ENCODE measurements at places on chromosomes 1 and 21. TPM values are rescaled to one million over a fixed set of nuclear protein-coding genes. Genes with fewer than 3 reads are reported as not detected.
A peak's percentile ranks its signal among the peaks of the same experiment; 100 is the strongest.

PRELP gene
- 0.07 TPM for total RNA-seq

AADACL4 gene
- not detected for total RNA-seq

HTR6 gene
- 0.29 TPM for total RNA-seq

BLACAT1 gene
- 4.0 TPM for total RNA-seq

BACE2 gene
- 8.3 TPM for total RNA-seq

DNA sequence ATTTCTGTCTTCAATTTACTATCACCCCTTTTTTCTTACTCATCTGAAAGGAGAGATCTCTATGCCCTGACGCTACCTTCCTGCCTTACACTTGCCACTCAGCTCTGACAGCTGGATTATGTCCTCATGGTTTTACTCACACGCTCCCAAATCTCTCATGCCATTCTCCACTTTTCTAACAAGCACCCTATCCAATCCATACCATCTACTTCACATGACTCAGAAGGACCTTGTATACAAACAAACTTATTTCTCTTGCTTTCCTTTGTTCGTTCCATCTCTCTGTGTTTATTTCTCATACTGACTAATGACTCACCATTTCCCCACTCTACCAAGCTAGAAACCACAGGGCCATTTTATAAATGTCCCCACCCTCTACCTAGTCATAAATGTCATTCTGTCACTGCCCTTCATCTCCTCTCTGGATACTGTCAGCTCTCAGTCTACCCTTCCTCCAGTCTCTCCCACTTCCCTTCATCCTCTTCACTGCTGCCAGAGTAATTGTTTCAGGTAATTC is 87.3 kb downstream of the USP24 start:
- peaks cover 53% of the 10 kb centered on the region for H3K36me3 ChIP-seq
- H3K27ac ChIP-seq, result no peak overlapping the region
- no peaks in the 10 kb centered on the region for H3K27me3 ChIP-seq
- DNase-seq, result no peak

GRCh38 chr21:43627527-43627926 is 31.8 kb downstream of the HSF2BP start:
- H3K36me3 ChIP-seq, result peaks cover 6% of the 10 kb centered on the region
- no peak overlapping the region for H3K27ac ChIP-seq
- H3K4me3 ChIP-seq, result no peak overlapping the region
- DNase-seq, result no peak
- H3K27me3 ChIP-seq, result no peaks in the 10 kb centered on the region

- peak within 1 kb of the TSS; percentile 81 for H3K4me3 ChIP-seq
- H3K27ac ChIP-seq, result no peak within 1 kb of the TSS
- H3K4me1 ChIP-seq, result no peaks in the 10 kb centered on the region
- no peaks in the 10 kb centered on the region for H3K36me3 ChIP-seq
Measured at GRCh38 chr1:22143065-22144033, at the start of gene WNT4. TSS of gene WNT4 (minus strand) at chr1:22143097. CDS start at chr1:22142922, 175 bp downstream.

DNA sequence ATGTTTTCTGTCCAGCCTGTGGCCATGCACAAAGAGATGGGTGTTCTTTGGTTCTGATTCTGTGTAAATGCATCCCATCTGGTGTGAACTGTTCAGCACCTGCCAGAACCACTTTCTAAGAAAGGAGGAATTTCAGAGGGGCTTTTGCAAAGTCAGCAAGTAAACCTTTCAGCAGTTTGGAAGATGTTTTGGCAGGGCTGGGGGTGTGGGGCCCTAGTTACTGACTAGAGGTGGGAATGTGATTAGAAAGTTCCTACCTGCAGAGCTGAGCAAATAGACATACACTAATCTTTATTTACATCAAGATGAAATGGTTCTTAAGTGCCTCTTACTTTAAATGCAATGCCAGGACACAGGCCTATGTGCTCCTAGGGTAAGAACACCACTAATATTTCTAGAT is 378.1 kb upstream of the USP24 start:
- no peak overlapping the region for H3K27ac ChIP-seq
- H3K4me3 ChIP-seq, result no peak overlapping the region
- no peaks in the 10 kb centered on the region for H3K36me3 ChIP-seq

DNA sequence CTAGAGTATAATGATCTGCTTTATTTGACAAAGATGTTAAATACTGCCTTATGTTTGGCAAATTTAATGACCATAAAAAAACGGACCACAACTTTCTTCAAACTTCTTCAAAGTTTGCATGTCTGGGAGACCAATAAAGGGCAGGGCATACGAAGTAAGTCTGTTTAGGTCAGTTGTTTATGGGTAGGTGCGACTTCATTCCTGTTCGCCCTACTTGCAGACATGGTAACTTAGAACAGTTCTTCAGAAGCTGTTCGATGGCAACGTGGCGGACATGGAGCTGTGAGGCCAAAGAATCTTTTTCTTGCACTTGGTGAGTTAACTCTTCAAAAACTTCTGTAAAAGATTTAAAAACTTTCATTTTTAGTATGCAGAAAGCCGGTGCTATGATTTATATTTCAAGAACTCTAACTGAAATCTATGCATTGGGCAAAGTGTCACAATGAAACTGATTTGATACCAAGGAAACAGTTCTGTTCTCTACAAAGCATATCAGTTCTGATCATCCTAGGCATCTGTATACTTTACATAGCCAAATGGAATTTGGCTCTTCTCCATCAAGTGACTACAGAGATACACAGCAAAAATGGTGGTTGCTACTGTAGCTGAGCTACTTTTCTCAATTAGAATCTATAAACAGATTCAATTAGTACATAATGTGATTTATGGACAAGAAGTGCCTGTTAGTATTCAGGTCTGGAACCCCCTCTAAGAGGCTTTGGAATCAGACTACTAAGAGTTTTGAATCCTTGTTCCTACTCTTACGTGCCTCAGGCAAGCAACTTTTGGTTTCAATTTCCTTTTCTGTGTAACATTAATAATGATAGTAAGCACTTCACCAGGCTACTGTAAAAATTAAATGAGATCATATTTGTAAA is 25.7 kb downstream of the C21orf91 start:
- H3K4me1 ChIP-seq, result no peaks in the 10 kb centered on the region
- H3K27ac ChIP-seq, result no peak overlapping the region
- peaks cover 34% of the 10 kb centered on the region for H3K36me3 ChIP-seq
- no peak for DNase-seq

GRCh38 chr1:9612162-9612845 is 23.6 kb downstream of the TMEM201 start:
- H3K4me1 ChIP-seq, result no peaks in the 10 kb centered on the region
- no peak overlapping the region for H3K27ac ChIP-seq
- H3K27me3 ChIP-seq, result no peaks in the 10 kb centered on the region
- no peak for DNase-seq
- H3K36me3 ChIP-seq, result peaks cover 25% of the 10 kb centered on the region
- no peak overlapping the region for H3K4me3 ChIP-seq

DNA sequence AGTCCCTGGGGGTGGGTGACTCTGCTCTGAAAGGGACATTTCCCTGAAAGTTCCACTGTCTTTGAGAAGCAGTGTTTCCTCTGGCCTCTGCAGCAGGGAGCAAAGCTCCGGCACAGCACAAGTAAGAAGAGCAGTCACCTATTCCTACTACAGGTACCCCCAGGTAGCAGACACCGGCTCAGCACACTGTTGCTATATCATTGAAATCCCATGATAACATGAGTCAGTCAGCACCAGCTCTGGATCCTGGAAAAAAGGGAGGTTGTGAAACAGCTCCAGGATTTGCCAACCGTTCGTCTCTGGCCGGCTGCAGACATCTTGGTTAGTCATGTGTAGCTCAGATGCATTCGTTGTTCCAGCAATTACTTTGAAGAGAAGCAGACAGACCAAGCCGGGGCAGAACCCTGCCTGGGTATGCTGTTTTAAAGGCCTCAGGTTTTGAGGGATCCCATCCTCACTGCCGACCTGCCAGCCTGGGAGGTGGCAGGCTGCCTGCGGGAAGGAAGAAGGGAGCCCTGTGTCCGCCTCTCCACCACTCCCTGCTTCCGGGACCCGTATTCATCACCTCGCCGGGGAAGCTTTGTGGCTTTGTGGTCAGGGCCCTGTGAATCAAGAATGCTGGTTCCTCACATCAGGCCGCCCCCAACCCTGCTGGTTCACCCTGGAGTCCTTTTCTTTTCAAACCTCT is 139.2 kb downstream of the CLIC6 start:
- no peak for DNase-seq
- H3K27ac ChIP-seq, result no peak overlapping the region
- no peaks in the 10 kb centered on the region for H3K27me3 ChIP-seq
- H3K4me3 ChIP-seq, result no peak overlapping the region
- H3K4me1 ChIP-seq, result no peaks in the 10 kb centered on the region
- H3K36me3 ChIP-seq, result no peaks in the 10 kb centered on the region

- no peaks in the 10 kb centered on the region for H3K4me1 ChIP-seq
- no peak overlapping the region for H3K4me3 ChIP-seq
- no peak overlapping the region for H3K27ac ChIP-seq
- no peak for DNase-seq
Measured at GRCh38 chr1:166907763-166908162, 31.7 kb upstream of the TADA1 start.

- no peak overlapping the region for H3K4me3 ChIP-seq
- H3K27me3 ChIP-seq, result no peaks in the 10 kb centered on the region
- no peaks in the 10 kb centered on the region for H3K36me3 ChIP-seq
- no peaks in the 10 kb centered on the region for H3K4me1 ChIP-seq
- H3K27ac ChIP-seq, result no peak overlapping the region
Measured at GRCh38 chr1:115946116-115946515, 30.2 kb upstream of the SLC22A15 start.

DNA sequence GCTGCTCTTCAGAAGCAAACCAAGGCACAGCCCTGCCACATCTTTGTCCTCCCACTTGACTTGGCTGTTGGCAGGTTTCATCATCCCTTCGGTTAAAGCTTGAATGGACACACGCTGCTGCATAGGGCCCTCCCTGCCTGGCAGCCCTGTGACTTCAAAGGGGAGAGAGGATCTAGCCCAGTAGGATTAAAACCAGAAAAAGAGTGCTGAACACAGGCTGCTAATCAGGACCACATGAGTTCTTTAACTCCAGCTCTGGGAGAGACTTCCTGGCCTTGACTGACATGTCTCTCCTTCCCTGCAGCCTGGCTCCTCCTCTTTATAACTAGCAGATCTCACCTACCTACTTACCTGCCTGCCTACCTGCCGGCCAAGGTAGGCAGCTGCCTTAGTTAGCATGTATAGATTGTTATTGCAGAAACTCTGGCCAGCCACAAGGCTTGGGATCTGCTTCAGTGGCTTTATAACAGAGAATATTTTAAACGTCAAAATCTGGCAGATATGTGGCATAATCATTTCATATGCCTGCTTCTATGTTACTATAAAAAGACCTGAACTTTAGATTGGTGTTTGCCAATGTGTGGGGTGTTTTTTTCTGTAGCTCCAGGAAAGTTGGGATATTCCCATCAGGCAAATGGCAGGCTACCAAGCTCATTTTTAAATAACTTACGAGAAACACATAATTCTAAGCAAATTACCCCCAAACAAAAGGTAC is 49.4 kb downstream of the ERG start:
- H3K4me3 ChIP-seq, result no peak overlapping the region
- peak; percentile 62 for DNase-seq

GRCh38 chr1:178047403-178048093 is 46.4 kb upstream of the RASAL2 start:
- no peak overlapping the region for H3K27ac ChIP-seq
- no peak for DNase-seq
- H3K36me3 ChIP-seq, result no peaks in the 10 kb centered on the region
- no peak overlapping the region for H3K4me3 ChIP-seq
- H3K4me1 ChIP-seq, result peaks cover 5% of the 10 kb centered on the region

GRCh38 chr1:22037520-22037919 is 15.0 kb upstream of the CDC42 start:
- peaks cover 12% of the 10 kb centered on the region for H3K4me1 ChIP-seq
- peak overlapping the region; percentile 40 for H3K27ac ChIP-seq
- no peak overlapping the region for H3K4me3 ChIP-seq
- H3K36me3 ChIP-seq, result no peaks in the 10 kb centered on the region

GRCh38 chr1:91730801-91731732 is 154.9 kb downstream of the TGFBR3 start:
- no peaks in the 10 kb centered on the region for H3K36me3 ChIP-seq
- no peaks in the 10 kb centered on the region for H3K4me1 ChIP-seq
- H3K4me3 ChIP-seq, result no peak overlapping the region
- H3K27ac ChIP-seq, result no peak overlapping the region
- no peak for DNase-seq

DNA sequence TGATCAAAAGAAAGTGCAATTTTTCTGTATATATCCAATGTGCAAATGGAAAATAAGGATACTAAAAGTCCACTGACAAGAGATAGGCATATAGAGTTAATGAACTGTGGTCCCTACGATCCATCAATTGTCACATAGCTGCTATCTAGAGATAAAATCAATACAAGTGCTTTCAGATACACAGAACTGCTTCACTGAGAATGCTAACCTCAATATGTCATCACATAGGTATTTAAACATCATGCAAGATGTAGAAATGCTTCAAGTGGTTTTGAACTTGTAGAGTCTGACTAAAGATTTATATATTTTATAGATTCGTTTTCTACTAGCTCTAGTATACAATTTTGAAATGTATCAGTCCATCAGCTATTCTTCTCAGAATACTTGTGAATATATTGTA is 1604.7 kb downstream of the PLA2G4A start:
- no peaks in the 10 kb centered on the region for H3K36me3 ChIP-seq
- DNase-seq, result no peak

DNA sequence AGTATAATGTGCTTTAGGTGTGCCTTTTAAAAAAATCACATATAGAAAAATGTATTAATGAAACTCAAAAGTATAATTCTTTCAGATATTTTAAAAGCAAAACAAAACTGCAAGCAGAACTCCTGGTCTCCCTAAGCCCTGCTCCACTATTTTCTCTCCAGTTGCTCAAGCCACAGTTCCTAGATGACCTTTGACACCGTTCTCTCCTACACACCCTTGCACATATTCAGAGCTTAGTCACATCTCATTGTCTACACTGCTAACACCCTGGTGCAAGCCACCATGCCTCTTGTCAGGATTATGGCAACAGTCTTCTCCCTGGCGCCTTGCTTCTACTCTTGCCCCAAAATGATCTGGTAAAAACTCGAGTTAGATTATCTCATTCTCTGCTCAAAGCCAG is 50.2 kb upstream of the ROR1 start:
- no peaks in the 10 kb centered on the region for H3K27me3 ChIP-seq
- no peak overlapping the region for H3K27ac ChIP-seq

DNA sequence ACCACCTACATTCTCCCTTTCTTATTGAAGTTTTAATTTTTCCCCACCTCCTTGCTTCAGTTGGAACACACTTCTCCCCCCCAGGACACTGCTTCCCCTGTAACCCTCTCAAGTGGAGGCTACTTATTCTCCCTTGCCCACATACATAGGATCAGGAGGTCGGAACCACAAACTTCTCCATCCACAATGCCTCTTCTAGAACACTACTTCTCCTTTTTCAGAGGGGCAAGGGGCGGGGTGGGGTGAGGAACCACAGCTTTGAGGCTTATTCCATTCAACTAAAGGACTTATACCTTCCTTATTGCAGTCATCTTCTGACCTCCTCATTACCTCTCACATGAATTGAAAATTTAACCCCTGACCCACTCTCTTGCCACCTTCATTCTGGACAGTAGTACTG is 81.3 kb downstream of the NEK7 start:
- H3K27me3 ChIP-seq, result no peaks in the 10 kb centered on the region
- no peaks in the 10 kb centered on the region for H3K4me1 ChIP-seq
- peaks cover 2% of the 10 kb centered on the region for H3K36me3 ChIP-seq
- no peak overlapping the region for H3K4me3 ChIP-seq

GRCh38 chr1:168708698-168709404 is 20.2 kb downstream of the DPT start:
- no peaks in the 10 kb centered on the region for H3K36me3 ChIP-seq
- H3K4me3 ChIP-seq, result no peak overlapping the region
- H3K27me3 ChIP-seq, result no peaks in the 10 kb centered on the region
- H3K4me1 ChIP-seq, result no peaks in the 10 kb centered on the region
- DNase-seq, result no peak

GRCh38 chr1:2459757-2460156 is 16.3 kb upstream of the PLCH2 start:
- DNase-seq, result no peak
- H3K4me3 ChIP-seq, result no peak overlapping the region
- no peaks in the 10 kb centered on the region for H3K36me3 ChIP-seq
